AG08395 (cell line): ENCODE measurements at places on chromosomes 7 and 10.

DNA sequence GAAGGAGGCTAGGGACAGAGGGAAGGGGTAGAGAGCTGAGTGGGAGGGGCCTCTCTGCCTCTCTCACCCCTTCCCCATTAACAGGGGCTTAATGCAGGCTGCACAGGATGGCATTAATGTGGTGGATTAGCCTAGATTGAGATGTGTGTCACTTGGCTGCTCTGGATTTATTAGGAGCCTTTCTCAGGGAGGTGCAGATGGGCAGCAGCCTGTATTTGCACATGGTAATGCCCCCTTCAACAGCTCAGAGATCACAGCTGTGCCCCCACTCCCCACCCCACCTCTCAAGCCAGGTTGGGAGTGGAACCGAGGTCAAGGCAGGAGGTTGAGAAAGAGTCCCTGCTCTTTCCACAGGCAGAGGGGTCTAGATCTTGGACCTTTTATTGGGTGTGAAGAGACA lies 7.3 kb downstream of the PITX3 start:
- no peak for DNase-seq

DNA sequence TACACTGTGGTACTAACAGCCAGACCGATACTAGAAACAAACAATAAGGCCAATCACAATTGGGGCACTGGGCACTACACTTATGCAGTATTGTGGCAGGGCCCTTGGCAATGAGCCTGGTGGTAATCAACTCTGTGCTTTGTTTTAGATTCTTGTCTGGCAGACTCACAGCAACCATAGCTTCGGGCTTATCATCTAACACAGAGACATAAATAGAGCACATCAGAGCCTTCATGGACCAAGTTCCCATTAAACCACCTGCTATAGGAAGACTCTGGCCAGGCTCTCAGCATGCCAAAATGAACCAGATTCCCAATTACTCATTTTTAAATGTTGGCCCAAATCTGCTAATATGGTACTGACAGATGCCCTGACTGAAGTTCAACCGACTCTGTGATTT lies 218.6 kb downstream of the DGKI start:
- DNase-seq, result no peak

DNA sequence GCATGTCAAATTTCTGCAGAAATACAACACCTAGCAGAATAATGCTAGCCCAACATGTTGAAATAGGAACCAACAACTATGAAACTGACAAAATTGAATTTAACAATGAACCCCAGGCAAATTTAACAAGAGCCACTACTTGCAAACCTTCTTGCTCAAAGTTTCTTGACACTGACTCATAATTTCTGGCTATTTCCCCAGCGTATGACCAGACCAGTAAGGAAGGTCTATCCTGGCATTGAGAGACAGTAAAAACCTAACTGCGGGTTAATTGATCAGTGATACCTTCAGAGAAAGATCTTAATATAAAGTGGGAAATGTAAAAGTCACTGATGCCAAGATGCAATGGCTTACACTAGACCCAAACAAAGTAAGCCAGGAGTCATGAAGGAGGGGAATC lies 510.1 kb downstream of the ARL4A start:
- DNase-seq, result no peak

DNA sequence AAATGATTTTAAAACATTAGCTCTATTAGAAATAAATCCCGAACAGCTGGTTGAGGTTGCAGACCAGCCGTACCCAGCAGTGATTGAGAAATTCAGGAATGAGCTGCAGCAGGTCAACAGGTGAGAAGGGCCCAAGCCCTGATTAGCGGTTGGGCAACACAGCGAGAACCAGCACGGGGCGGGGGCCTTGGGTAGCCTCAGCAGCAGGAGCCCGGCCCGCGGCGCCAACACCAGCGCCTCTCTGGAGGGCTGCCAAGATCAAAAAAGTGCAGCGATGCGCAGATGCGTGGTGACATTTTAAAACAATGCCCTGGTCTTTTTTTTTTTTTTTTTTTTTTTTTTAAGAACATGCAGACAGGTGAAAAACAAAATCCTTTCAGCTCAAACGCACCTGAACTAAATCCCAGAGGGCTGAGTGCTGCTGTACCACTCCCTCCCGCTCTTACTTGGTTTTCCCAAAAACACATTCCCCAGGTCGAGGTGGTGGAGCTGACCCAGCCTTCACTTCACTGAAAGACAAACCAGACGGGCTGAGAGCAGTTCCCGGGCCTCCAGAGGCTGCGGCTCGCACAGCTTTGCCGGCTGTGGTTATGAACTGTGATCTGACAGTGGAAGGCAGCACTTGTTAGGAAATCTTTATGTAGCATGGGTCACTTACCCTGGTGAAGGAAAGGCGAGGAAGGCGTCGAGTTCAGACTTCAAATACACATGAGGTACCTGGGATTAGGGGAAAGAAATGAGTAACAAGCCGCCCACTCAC lies 579.4 kb downstream of the SDK1 start:
- DNase-seq, result no peak

- peak; percentile 71 for DNase-seq
These were observed 669 bp downstream of the PI4K2A start for GRCh38 chr10:97640868-97641811.

- DNase-seq, result no peak
These were observed 35.5 kb downstream of the HIF1AN start for GRCh38 chr10:100571084-100571856.

DNA sequence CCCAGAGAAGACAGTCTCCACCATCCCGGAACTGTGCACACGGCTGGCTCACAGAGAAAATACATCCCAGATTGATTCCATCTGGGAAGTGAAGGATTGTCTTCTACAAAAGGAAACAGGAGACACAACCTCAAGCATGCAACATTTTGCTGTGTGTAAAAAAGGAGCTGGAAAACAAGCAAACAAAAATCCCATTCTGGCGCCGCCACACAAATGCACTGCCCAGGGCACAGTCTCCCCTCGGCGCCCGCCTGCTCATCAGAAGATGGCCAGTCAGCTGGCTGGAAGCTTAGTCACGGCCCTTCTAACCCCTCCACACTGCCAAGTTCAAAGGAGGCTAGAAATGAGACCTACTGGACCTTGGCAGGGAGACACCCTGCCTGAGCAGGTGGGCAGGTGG lies 14.1 kb upstream of the CYTH3 start:
- peak; percentile 64 for DNase-seq

- DNase-seq, result no peak
These were observed 27.8 kb downstream of the DENND10 start for GRCh38 chr10:119131512-119132240.
